ENCODE measurements at places on chromosomes 5 and 9. TPM values are rescaled to one million over a fixed set of nuclear protein-coding genes. Genes with fewer than 3 reads are reported as not detected.

DNA sequence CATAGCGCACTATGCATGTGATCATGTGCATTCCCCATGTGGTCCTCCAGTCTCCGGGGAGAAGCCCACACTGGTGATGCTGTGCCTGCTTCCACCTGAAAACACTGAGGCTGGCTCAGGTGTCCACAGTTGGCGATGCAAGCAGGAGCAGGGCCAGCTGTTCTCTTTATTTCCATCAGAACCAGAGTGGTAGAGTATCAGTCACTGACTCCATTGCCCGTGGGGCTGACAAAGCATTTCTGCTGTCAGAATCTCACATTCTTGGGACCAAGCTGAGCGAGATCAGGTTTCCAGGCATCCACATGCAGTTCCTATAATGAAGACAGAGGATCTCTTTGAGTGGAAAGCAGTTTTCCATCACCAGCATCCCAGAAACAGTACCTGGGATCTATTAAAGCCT is 52.5 kb downstream of the GADD45G start:
- no peak overlapping the region for H3K27ac ChIP-seq
- no peak for DNase-seq
- peaks cover 38% of the 10 kb centered on the region for H3K4me1 ChIP-seq
- H3K36me3 ChIP-seq: no peaks in the 10 kb centered on the region

- H3K4me1 ChIP-seq: no peaks in the 10 kb centered on the region
- DNase-seq: no peak
- H3K27me3 ChIP-seq: no peaks in the 10 kb centered on the region
Measured at GRCh38 chr9:98906273-98907040, 37.2 kb upstream of the COL15A1 start.

GRCh38 chr9:129031514-129031913 is 3.4 kb upstream of the SH3GLB2 start:
- H3K36me3 ChIP-seq: no peaks in the 10 kb centered on the region
- DNase-seq: no peak

DNA sequence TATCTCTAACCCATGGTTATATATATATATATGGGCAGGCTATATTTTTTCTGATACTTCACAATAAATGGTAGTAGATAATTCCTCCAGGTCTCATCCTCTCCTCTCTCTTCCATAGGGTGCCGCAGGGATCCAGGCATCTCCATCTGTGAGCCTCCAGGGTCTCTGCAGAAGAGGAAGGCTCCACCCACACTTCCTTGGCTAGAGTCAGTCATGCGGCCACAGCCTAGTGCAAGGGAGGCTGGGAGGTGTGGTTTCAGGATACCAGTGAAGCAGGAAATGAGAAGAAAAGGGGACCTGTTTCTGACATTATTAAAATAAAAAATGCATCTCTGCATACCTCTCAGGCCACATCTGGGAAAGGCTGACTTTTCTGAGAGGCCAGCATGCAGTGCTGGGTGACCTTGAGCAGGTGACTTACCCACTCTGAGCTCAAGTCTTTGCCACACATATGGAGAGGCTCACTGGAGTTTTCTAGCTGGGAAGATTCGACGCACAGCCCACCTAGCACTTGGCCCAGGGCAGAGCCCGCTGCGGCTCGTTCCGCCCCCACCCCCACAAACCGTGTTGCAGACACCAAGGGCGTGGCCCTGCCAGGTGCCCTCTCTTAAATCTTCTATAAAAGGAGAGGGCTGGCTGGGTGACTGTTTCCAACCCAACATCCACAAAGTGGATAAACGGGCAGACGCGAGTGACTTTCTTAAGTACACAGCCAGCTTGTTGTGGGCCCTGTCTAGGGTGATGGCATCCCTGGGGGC is 47.9 kb downstream of the OLFM1 start:
- no peak overlapping the region for H3K4me3 ChIP-seq
- no peaks in the 10 kb centered on the region for H3K4me1 ChIP-seq
- no peak overlapping the region for H3K27ac ChIP-seq
- no peaks in the 10 kb centered on the region for H3K36me3 ChIP-seq
- peaks cover 8% of the 10 kb centered on the region for H3K27me3 ChIP-seq
- no peak for DNase-seq

DNA sequence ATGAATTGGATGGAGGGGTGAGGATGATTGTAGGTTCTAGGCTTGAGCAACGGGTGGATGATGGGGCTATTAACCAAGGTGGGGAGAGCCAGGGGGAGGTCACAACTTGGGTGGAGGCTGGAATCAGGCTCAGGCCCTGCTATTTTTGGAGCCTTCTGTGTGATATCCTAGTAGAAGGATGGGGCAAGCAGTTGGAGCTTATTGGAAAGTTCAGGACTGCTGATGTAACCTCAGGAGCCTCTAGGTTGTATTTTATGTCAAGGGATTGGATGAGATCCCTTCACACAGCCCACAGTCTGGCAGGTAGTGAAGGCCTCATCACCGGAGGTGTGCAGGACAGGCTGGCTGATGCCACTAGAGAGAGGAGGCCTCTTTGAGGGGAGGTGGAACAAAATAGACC is 11.2 kb upstream of the RPS14 start:
- H3K4me1 ChIP-seq: no peaks in the 10 kb centered on the region
- H3K4me3 ChIP-seq: no peak overlapping the region
- no peaks in the 10 kb centered on the region for H3K27me3 ChIP-seq
- DNase-seq: no peak
- H3K27ac ChIP-seq: no peak overlapping the region

DNA sequence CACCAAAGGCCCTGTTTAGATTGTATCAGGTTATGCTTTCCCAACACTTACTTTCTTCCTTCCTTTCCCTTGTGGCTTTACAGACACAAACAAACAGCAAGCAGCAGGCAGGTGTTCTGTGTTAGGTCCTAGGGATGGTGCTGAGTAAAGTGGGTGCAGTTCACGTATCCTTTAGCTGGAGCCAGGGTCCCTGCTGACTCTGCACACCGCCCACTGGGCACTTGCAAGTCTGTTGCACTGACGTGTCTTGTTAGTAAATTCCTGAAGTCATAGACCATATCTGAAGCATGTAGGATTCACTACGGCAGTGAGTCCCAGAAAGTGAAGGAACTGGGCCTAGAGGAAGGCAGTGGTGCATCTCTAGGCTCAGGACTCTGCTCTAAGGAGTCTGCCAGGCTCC is 96.5 kb downstream of the DAPK1 start:
- H3K4me3 ChIP-seq: no peak overlapping the region
- no peaks in the 10 kb centered on the region for H3K36me3 ChIP-seq
- peaks cover 65% of the 10 kb centered on the region for H3K4me1 ChIP-seq
- H3K27me3 ChIP-seq: no peaks in the 10 kb centered on the region
- no peak for DNase-seq
- H3K27ac ChIP-seq: peak overlapping the region; percentile 66

DNA sequence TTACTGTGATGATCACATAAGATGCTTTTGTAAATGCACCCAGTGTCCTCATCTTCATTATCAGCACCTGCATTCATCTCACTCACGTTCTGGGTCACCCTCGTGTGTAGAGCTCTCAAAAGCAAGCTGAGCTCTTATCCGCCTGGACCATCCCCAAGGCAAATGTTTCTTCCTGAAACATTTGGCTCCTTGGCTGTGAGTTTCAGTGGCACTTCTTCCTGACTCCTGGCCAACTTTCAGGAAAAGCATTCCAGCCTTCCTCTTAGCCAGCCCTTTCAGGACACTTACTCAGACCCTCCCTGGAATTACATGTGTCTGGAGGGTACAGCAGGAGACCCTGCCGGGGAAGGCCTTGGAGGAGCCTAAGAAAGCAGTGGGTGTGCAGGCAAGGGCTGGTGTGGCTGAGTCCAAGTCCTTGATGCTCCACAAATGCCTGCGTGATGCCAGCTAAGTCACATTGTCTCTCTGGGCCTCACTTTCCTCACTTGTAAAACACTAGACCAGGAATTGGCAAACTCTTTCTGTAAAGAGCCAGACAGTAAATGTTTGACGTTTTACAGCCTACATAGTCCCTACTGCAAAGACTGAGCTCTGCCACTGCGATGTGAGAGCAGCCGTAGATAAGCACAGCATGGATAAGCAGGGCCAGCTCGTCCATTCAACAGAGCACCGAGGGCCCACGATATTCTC is 72.1 kb downstream of the PDE6A start:
- no peaks in the 10 kb centered on the region for H3K27me3 ChIP-seq
- DNase-seq: no peak
- H3K27ac ChIP-seq: peak overlapping the region; percentile 82
- H3K4me1 ChIP-seq: peaks cover 61% of the 10 kb centered on the region

DNA sequence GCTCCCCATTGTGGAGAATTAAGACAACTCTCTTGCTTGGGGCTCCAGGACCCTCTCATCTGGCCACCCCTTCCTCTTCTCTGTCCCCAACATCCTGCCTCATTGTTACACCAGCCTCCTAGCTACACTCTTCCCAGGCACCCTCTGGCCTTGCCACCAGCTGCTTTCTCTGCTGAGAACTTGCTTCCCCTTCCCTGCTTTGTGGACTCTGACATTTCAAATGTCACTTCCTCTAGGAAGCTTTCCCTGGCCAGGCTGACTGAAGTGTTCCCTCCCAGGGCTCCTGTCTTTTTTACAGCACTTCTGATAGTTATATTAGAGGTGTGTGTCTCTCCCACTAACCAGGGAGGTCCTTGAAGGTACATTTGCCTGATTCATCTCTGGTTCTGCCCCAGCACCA is 194.0 kb upstream of the KLF4 start:
- no peak overlapping the region for H3K4me3 ChIP-seq
- peaks cover 13% of the 10 kb centered on the region for H3K4me1 ChIP-seq
- H3K27me3 ChIP-seq: no peaks in the 10 kb centered on the region
- no peaks in the 10 kb centered on the region for H3K36me3 ChIP-seq

GRCh38 chr9:77194423-77194822 is 17.1 kb downstream of the VPS13A start:
- H3K27me3 ChIP-seq: no peaks in the 10 kb centered on the region
- H3K36me3 ChIP-seq: no peaks in the 10 kb centered on the region
- no peak for DNase-seq

- H3K27me3 ChIP-seq: no peaks in the 10 kb centered on the region
- H3K27ac ChIP-seq: peak overlapping the region; percentile 24
- no peaks in the 10 kb centered on the region for H3K36me3 ChIP-seq
- H3K4me1 ChIP-seq: peaks cover 23% of the 10 kb centered on the region
Measured at GRCh38 chr5:116361171-116361967, 213.3 kb downstream of the SEMA6A start.

DNA sequence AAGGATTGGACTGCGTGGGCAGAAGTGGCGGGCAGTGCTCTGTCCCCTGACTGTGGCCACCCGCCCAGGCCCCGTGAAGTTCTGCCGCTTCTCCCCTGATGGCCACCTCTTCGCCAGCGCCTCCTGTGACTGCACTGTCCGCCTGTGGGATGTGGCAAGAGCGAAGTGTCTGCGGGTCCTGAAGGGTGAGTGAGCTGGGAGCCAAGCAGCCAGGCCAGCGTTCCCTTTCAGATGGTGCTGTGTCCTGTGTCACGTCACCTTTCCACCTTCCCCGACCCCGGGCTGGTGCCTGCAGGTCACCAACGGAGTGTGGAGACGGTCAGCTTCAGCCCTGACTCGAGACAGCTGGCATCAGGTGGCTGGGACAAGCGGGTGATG is 2.3 kb downstream of the WDR38 start:
- H3K4me3 ChIP-seq: no peak overlapping the region
- peaks cover 20% of the 10 kb centered on the region for H3K36me3 ChIP-seq
- H3K4me1 ChIP-seq: peaks cover 31% of the 10 kb centered on the region

GRCh38 chr5:136190091-136190720 is 2.8 kb downstream of the SMIM32 start:
- H3K27ac ChIP-seq: peak overlapping the region; percentile 75
- peaks cover 32% of the 10 kb centered on the region for H3K27me3 ChIP-seq
- DNase-seq: peak; percentile 25
- H3K36me3 ChIP-seq: peaks cover 4% of the 10 kb centered on the region
- H3K4me3 ChIP-seq: no peak overlapping the region

- DNase-seq: no peak
- peaks cover 11% of the 10 kb centered on the region for H3K4me1 ChIP-seq
- H3K36me3 ChIP-seq: no peaks in the 10 kb centered on the region
- no peak overlapping the region for H3K27ac ChIP-seq
- H3K27me3 ChIP-seq: no peaks in the 10 kb centered on the region
Measured at GRCh38 chr9:79660615-79661014, 88.8 kb downstream of the TLE4 start.

- no peak overlapping the region for H3K27ac ChIP-seq
- no peaks in the 10 kb centered on the region for H3K36me3 ChIP-seq
- H3K27me3 ChIP-seq: no peaks in the 10 kb centered on the region
- H3K4me3 ChIP-seq: no peak overlapping the region
- peaks cover 10% of the 10 kb centered on the region for H3K4me1 ChIP-seq
- no peak for DNase-seq
Measured at GRCh38 chr5:107496466-107496865, 174.3 kb downstream of the EFNA5 start.

DNA sequence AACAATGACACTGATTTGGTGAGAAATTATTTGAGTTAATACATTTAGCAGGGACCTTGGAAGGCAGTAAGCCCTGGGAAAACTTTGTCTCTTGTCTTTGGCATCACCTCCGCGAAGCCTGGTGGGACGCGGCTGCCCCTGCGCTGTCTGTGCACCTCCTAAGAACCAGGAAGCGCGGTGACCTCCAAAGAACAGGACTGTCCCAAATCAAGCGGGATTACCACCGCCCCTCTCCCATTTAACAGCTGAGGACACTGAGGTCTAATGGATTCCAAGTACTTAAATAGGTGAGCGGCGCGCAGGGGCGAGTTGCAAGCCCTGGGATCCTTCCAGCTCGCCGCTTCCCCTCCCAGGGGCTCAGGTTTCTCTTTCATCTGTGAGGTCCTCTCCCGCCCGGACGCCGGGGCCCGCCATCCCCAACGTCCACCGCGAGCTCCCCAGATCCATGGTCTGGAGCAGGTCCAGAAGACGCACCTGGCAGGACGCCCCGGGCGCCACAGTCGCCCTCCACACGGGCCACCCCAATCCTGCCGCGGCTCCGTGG is 432 bp downstream of the STARD4 start:
- no peaks in the 10 kb centered on the region for H3K27me3 ChIP-seq
- peak overlapping the region; percentile 80 for H3K27ac ChIP-seq
- peaks cover 9% of the 10 kb centered on the region for H3K4me1 ChIP-seq

- DNase-seq: no peak
- no peak overlapping the region for H3K4me3 ChIP-seq
- H3K27me3 ChIP-seq: no peaks in the 10 kb centered on the region
- H3K4me1 ChIP-seq: no peaks in the 10 kb centered on the region
- H3K36me3 ChIP-seq: no peaks in the 10 kb centered on the region
- H3K27ac ChIP-seq: no peak overlapping the region
Measured at GRCh38 chr9:22617156-22617555, 170.5 kb downstream of the DMRTA1 start.

- H3K4me3 ChIP-seq: no peak overlapping the region
- no peaks in the 10 kb centered on the region for H3K27me3 ChIP-seq
- no peak for DNase-seq
Measured at GRCh38 chr9:125423964-125424363, 162.3 kb downstream of the GAPVD1 start.

NR6A1 gene
- 14.6 TPM for total RNA-seq

TLE1 gene
- total RNA-seq: 77.3 TPM

OMD gene
- 2.2 TPM for total RNA-seq

SPAAR gene
- 2.5 TPM for total RNA-seq

C9orf153 gene
- not detected for total RNA-seq

PCDHB5 gene
- total RNA-seq: 1.1 TPM

PRSS3 gene
- total RNA-seq: 298 TPM

BTNL3 gene
- total RNA-seq: 47.6 TPM
